Calu3 (cell line): ENCODE measurements at places on chromosomes 1 and 21. TPM values are rescaled to one million over a fixed set of nuclear protein-coding genes. Genes with fewer than 3 reads are reported as not detected.

NBPF20 gene
- total RNA-seq: 5.3 and 5.7 TPM in 2 replicates

SLC2A1 gene
- 163 and 183 TPM in 2 replicates for total RNA-seq

SLC35F3 gene
- 0.54 and 0.66 TPM in 2 replicates for total RNA-seq

TRIM62 gene
- total RNA-seq: 6.9 and 8.8 TPM in 2 replicates

TRIM17 gene
- 2.3 and 3.8 TPM in 2 replicates for total RNA-seq

GRCh38 chr1:108016451-108016920, 51.5 kb upstream of the VAV3 start:
- no peak overlapping the region for H3K4me3 ChIP-seq
- H3K4me1 ChIP-seq: no peaks in the 10 kb centered on the region
- no peak overlapping the region for H3K27ac ChIP-seq
- H3K36me3 ChIP-seq: no peaks in the 10 kb centered on the region

DNA sequence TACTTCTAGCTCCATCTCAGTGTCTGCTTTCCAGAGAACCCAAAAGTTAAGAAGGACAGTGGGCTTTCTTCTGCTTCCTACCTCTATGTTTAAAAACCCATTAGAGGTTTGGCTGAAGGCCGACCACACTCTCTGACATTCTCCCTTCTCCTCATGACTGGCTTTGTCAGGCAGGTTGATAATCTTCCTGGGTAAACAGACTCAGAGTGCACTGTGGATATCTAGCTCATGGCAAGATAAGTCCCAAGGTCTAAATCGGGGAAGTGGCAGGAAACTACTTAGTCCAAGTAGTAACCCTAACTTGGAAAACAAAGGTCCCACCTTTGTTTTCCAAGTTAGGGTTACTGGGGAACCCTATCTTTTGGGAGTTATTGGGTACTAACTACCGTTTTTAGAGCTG, 161.9 kb upstream of the SPAG17 start:
- H3K27me3 ChIP-seq: no peaks in the 10 kb centered on the region
- DNase-seq: no peak
- no peaks in the 10 kb centered on the region for H3K4me1 ChIP-seq

DNA sequence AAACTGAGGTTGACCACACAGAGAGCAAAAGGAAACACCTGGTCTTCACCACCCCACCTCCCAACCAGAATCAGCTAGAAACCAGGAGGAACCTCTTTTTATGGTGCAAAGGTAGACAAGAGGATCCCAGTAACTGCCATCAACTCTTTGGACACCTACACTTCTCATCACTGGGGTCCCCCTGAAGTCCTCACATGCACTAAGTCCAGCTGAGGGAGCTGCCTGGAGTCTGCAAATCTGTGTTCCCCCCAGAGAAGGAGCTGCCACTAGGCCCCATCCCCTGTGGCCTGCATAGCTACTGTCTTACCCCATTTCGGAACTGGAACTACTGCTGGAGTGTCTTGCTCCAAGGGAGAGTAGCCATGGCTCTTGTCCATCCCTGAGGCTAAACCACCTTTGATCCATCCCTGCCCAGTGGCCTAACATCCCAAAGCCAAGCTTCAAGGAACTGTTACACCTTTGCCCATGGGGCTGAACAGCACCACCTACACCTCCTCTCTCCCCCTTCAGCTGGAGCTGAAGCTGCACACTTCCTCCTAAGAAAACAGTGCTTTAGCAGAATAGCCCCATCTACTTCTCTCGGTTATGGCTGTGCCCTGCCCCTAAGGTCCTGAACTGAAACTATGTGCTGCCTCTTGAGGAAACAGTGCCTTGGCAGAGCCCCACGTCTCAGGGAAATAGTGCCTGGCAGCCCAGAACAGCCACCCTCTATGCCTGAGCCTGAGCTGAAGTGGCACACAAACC, 85.4 kb upstream of the CD53 start:
- no peak overlapping the region for H3K4me3 ChIP-seq
- no peaks in the 10 kb centered on the region for H3K36me3 ChIP-seq
- H3K27ac ChIP-seq: no peak overlapping the region
- H3K4me1 ChIP-seq: no peaks in the 10 kb centered on the region
- DNase-seq: no peak
- peaks cover 79% of the 10 kb centered on the region for H3K27me3 ChIP-seq
